ENCODE measurements at places on chromosomes 7 and 10. TPM values are rescaled to one million over a fixed set of nuclear protein-coding genes. Genes with fewer than 3 reads are reported as not detected.

ARHGEF35 gene
- 0.13 TPM for polyA plus RNA-seq

GRCh38 chr10:58952747-58953466 lies 223.5 kb upstream of the PHYHIPL start:
- no peaks in the 10 kb centered on the region for H3K36me3 ChIP-seq
- H3K4me1 ChIP-seq: no peaks in the 10 kb centered on the region
- peak overlapping the region; percentile 16 for H3K27ac ChIP-seq
- H3K4me3 ChIP-seq: no peak overlapping the region

DNA sequence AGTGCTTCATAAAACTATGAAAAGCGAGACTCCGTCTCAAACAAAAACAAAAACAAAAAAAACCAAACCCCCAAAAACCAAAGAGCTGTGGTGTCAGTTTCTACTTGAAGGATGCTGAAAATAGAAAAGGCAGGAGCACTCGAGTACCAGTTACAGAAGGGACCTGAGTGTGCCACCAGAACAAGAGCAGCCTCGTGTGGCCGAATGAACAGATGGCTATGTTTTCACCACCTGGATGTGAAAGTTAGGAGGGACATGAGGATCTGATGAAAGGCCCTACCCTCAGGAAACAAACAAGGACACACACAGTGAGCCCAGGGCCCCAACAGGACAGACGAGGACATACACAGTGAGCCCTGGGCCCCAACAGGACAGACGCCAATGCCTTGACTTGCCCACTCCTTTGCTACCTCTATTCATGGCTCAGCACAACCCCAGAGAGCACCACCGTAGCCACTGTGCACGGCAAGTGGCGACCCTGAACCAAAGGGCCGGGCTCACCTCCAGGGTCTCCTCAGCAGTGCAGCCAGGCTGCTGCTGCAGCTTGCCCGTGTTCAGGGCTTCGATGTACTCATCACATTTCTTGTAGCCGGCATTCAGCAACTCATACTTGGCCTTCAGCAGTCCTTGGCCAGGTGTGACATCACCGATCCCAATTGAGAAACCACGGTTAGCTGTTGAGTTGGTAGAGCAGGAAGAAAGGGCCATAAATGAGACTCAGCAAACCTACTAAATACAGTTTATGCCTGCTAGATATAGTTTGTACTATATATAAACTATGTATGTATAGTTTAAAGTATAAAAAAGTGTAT lies 24.9 kb downstream of the POLR3A start:
- peak; percentile 23 for DNase-seq
- no peak overlapping the region for H3K4me3 ChIP-seq
- peaks cover 28% of the 10 kb centered on the region for H3K36me3 ChIP-seq
- H3K27ac ChIP-seq: peak overlapping the region; percentile 86
- no peaks in the 10 kb centered on the region for H3K27me3 ChIP-seq

- H3K36me3 ChIP-seq: no peaks in the 10 kb centered on the region
- no peak for DNase-seq
Measured at GRCh38 chr10:131636116-131636515, 264.7 kb upstream of the PPP2R2D start.

DNA sequence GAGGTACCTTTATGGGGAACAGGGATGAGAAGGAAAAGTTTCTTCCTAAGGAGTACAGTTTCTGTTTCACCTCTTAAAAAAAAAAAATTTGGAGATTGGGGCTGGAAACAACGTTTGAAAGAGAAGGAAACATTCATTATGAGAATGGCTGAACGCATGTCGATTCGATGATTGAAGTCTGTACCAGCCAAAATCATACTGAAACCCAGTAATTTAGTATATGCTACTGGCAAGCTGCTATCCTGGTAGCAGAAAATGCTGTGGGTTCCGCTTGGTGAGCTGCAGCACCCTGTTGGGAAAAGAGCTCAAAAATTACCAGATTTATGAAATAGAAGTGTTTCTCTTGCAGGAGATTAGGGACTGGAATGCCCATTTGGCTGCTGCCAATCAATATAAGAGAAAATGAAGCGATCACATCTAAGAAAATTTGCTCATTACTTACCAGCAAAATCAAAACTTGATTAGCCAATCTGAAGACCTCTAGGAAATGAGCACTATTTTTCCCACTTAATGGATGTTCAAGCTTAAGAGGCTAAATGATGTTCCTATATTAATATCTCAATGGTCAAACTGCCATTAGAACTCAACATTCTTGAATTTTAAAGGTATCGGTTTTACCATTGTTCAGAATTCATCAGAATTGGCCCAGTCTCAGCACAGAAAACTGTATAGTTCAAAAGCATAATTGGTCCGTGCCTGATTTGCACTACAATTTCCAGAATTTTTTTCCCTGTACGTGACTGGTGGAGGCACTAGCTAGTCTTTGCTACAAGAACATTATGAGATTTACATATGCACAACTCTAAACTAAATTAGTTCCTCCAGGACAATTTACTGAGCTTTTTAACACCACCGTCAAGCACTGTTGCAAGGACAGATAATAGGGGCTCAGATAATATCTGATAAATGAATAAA lies 1.2 kb upstream of the ITGB1 start:
- peaks cover 59% of the 10 kb centered on the region for H3K4me1 ChIP-seq
- no peak for DNase-seq
- H3K27me3 ChIP-seq: no peaks in the 10 kb centered on the region

DNA sequence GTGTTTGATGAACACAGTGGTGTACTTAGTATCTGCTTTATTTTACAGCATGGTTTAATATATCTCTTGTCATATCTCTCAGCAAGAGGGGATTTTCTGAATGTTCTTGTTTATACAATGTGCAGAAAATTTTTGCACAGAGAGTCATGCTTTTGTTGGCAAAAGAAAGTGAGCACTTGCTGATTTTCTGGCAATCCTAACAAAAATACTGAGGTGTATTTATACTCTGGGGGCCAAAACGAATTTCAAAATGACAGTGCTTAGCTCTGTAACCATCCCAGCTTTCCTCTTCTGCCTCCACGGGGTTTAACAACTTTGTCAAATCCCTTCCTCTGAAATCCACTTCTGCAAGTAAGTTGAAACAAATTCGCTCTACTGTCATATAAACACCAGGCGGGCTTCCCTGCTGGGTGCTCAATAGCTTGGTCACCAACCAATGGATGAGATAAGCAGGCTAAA lies 169.2 kb downstream of the NOC3L start:
- no peak overlapping the region for H3K27ac ChIP-seq
- no peaks in the 10 kb centered on the region for H3K36me3 ChIP-seq
- no peak for DNase-seq
- H3K4me3 ChIP-seq: no peak overlapping the region
- H3K4me1 ChIP-seq: no peaks in the 10 kb centered on the region

DNA sequence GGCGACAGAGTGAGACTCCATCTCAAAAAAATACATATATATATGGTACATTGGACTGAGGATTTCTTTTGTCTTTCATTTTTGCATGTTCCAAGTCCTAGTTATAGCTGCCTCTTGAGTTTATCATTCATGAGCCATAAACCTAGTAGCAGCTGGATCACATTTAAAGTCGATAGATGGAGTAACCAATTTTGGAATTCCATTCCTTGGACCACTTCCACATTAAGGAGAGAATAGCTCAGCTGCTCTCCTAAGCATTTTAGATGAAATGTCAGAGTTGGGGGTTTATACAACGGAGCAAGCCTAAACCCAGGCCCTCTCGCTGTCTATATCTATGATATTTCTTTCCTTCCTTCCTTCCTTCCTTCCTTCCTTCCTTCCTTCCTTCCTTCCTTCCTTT lies 141.2 kb downstream of the LYZL1 start:
- H3K27ac ChIP-seq: no peak overlapping the region
- no peak for DNase-seq
- peaks cover 17% of the 10 kb centered on the region for H3K36me3 ChIP-seq
- H3K27me3 ChIP-seq: no peaks in the 10 kb centered on the region

GRCh38 chr7:128201067-128201689 lies 39.9 kb upstream of the LEP start:
- no peak overlapping the region for H3K27ac ChIP-seq
- peaks cover 6% of the 10 kb centered on the region for H3K4me1 ChIP-seq
- no peaks in the 10 kb centered on the region for H3K36me3 ChIP-seq
- peaks cover 50% of the 10 kb centered on the region for H3K27me3 ChIP-seq
- H3K4me3 ChIP-seq: peak overlapping the region; percentile 36
- DNase-seq: no peak

HGF gene
- polyA plus RNA-seq: 0.25 TPM

DNA sequence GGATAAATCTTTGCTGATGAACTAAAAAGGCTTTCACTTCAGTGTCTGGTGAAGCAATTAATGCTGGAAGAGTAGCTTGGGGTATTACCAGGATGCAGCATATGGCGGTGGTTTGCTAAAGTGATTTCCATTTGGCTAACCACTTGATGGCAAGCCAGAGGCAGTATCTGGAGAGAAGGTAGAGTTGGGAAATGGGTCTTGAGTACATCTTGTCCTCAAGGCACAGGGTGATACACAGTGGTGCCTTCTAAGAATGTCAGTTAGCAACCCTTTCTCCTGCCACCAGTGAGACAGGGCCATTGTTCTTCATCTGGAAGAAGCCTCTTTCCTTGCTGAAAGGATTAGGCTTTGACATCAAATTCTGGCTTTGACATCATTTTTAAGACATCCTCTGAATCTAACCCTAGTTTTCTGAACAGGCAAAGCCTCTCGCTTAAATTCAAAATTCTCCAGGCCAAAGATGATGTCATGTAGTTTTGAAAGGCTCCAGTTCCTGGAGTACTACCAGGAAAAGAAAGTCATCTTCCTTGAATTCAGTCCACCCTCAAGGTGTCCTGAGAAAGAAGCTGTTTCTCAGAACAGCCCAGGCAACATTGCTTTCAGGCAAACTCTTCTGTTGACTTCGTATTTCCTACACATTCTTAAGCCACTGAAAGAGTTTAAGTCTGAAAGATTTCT lies 162.4 kb downstream of the ARID5B start:
- peak overlapping the region; percentile 13 for H3K4me3 ChIP-seq
- no peaks in the 10 kb centered on the region for H3K27me3 ChIP-seq
- DNase-seq: no peak
- H3K36me3 ChIP-seq: peaks cover 72% of the 10 kb centered on the region

MMP21 gene
- not detected for polyA plus RNA-seq

DNA sequence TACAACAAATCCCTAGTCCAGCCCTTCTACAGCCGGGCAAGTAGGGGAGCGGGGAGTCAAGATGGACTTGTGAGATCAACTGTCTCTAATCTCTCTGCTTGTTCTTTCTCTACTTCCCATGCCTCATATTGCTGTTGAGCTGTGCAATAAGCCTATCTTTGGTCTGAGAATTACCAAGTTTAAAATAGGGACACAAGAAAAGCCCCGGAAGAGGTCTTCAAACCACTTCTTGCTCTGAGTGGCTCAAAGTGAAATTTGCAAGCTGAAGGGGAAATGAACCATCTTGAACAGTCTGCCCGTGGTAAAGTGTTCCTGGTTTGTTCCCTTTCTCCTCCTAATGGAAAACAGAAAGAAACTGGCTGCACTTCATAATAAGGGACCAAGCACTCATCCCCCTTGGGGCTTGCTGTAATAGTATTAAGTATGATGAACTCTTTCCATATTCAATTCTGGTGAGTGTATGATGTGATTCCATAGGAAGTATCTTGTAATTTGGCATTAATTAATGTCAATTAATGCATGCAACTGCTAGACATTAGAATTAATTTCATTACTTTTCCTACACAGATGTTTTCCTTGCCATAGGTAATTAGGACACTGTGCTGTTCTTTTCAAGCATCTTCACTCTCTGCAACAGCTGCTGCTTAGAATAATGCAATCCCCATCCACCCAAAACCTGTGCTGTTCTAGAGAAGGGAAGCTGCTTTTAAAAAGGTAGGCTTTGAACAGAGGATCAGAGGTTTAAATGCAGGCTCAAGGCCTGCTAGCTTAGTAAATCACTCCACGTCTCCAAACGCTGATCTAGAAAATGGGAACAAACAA lies 449.6 kb downstream of the SORCS1 start:
- DNase-seq: no peak
- no peak overlapping the region for H3K4me3 ChIP-seq
- H3K36me3 ChIP-seq: no peaks in the 10 kb centered on the region
- no peak overlapping the region for H3K27ac ChIP-seq
- H3K4me1 ChIP-seq: no peaks in the 10 kb centered on the region
- H3K27me3 ChIP-seq: no peaks in the 10 kb centered on the region

- no peak for DNase-seq
- peaks cover 11% of the 10 kb centered on the region for H3K4me1 ChIP-seq
- no peak overlapping the region for H3K27ac ChIP-seq
- peaks cover 56% of the 10 kb centered on the region for H3K27me3 ChIP-seq
- H3K36me3 ChIP-seq: no peaks in the 10 kb centered on the region
Measured at GRCh38 chr10:99555371-99555770, 22.6 kb downstream of the NKX2-3 start.

USP6NL gene
- 2.4 TPM for polyA plus RNA-seq

DNA sequence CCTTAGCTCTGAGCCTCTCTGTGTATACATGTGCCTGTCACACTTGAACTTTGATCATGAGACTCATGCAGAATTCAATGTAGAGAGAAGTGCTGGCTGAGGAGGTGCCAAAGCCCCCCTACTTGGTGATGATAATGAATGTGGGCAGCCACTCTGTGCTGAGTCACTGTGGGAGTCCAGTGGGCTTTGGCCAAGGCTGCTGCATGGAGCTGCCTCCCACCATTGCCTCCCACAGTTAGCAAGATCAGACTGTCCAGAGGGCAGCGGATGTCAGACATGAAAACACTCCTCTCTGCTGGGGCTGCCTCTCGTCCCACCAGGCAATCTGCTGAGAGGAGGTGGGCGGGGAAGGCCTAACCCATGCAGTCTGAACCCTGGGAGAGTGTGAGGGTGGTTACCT lies 180.3 kb downstream of the SH2D4B start:
- no peaks in the 10 kb centered on the region for H3K27me3 ChIP-seq
- no peaks in the 10 kb centered on the region for H3K36me3 ChIP-seq
- no peak overlapping the region for H3K27ac ChIP-seq
- no peaks in the 10 kb centered on the region for H3K4me1 ChIP-seq

Data from psoas muscle (tissue), 8 donors.